ENCODE measurements at places on chromosomes 3 and 15. TPM values are rescaled to one million over a fixed set of nuclear protein-coding genes. Genes with fewer than 3 reads are reported as not detected.

Gene MEIS2
- total RNA-seq: not detected

DNA sequence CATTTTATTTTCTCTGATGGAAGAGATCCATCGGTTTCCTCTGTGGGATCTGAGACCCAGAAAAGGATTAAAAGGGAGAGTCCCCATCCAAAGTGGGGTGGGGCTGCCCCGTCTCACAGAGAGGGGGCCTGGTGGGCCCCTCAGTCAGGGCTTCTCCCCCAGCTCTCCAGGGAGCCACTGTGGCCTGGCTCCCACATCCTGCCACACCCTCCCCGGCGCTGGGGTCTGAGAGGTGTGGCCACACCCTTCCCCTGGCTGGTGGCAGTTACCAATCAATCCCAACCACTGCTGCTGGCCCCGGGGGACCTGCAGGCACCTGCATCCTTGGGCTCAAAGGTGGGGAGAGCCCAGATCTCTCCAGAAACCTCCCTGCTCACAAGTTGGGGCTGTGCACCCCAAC lies 161.8 kb upstream of the IQSEC1 start:
- peak; percentile 19 for DNase-seq

DNA sequence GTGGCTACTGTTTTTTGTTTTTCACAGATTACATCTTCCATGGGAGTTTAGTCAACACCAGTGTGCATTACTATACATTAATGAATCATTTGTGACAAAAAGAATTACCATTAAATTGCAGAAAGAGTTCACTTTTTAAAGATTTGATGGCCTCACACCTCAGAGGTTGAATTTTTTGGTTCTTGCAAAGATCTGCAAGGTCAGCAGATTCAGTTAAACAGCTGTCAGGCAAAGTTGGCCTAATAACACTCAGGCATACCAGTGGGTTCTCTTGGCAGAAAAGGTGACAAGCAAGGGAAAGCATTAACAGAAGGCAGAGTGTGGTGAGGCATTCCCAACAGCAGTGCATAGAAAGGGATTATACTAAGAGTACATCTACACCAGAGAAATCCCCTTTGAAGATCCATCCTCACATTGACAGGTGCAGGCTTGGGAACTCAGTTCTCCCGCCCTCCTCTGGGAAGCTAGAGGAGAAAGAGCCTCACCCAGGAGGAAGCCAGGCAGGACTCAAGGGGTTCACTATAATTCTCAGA lies 24.3 kb upstream of the PTX3 start:
- DNase-seq: no peak

GRCh38 chr3:125061170-125061569 lies 5.4 kb upstream of the HEG1 start:
- no peak for DNase-seq

DNA sequence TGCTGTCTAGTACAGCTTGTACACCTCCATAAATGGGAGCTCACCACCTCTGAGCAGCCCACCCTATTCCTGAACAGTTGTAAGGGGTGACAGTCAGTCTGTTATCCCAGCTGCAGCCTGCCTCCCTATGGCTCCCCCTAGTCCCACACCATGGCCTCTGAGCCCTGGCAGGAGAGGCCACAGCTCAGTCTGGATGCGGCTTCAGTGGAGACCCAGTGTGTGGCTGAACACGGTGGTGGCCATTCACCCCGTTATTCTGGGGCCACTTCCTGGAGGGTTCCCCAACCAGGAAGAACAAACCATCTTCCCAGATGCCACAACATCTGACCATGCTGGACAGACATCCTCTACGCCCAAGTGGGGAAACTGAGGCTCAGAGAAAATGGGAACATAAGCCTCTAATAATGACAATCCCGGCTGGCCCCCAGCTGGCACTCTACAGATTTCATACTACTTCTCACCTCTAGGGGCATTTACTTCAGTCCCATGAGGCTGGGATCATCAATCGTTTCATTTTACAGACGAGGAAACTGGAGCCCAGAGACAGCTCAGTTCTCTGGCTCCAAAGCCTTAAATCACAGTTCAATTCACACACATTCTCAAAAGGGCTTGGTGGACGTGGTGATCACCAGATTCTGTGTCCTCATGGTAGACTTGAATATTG lies 9.2 kb upstream of the GRIP2 start:
- peak; percentile 60 for DNase-seq
